Hindlimb muscle (tissue), 1 donor: ENCODE measurements at places on chromosomes 7 and 10. TPM values are rescaled to one million over a fixed set of nuclear protein-coding genes. Genes with fewer than 3 reads are reported as not detected.

NEURL1 gene
- polyA plus RNA-seq: 40.7 TPM

DNA sequence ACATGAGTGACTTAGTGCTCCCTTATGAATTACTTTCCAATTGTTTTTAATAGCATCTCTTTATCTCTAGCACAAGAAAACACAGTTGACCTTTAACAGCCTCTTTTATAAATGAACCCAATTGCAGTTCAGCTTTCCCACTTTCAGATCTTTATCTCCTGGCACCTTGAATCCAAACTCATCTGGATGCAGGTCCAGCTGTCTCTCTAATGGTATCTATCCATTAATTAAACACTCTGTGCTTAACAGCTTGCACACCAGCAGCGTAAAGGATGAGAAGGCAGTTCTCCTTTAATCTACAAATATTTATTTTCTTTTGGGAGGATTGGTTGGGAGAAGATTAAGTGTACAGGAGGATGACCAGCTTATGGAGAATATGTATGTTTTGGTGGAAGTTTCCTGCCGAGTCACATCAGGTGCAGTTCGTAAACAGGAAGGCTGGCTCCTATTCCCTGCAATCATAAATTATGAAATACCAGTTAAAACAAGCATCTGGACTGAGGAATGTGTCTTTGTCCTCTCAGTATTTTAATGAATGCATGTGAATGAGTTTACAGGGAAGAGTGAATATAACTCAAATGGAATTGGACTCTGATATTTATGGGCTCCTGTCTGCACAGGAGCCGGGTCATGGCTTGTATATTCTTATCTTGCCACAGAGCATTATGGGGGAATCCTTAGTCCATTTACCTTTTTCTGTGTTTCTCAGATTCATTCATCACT lies 232.7 kb downstream of the PHF14 start:
- no peak for DNase-seq

CDC14C gene
- polyA plus RNA-seq: not detected

RADIL gene
- polyA plus RNA-seq: 3.7 TPM

GRCh38 chr7:47044625-47045024 lies 537.3 kb downstream of the TNS3 start:
- no peak for DNase-seq

SDK1 gene
- 3.6 TPM for polyA plus RNA-seq

ANKRD7 gene
- 0.45 TPM for polyA plus RNA-seq

HKDC1 gene
- not detected for polyA plus RNA-seq

- DNase-seq: peak; percentile 87
These were observed 237.4 kb downstream of the ELMO1 start for GRCh38 chr7:37211097-37211880.
